Stimulated activated naive CD4-positive, alpha-beta T cell (primary cell): ENCODE measurements at places on chromosomes 3 and 15.

DNA sequence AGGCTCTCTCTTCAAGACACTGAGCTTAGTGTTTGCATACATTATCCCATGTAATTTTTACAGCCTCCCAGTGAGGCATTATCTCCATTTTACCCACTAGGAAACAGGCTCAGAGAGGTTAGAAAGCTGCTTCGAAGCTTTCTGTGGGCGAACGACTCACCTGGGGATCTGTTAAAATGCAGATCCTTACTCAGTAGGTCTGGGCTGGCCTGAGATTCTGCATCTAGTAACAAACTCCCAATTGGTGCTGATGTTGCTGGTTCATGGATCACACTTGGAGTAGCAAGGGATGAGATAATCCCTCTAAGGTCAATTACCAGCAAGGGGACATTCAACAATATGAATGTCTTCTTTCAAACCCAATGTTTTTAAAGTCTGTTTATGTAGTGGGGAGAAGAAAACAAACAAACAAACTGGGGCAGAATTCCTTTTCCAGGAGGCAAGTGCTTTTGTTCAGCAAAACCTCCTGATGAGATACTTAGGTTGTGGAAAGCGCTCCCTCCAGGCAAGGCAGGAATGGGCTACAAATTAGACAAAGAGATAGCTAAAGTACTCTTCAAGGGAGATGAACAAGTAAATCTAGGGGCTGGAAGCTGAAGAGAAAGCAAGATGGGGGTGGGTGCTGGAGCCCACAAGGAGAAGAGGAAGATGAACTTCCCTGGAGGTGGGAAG lies 311.9 kb downstream of the SHQ1 start:
- DNase-seq = no peak

- no peak for DNase-seq
Observed at GRCh38 chr15:83510001-83510400, 62.9 kb downstream of the SH3GL3 start.

- DNase-seq = peak; percentile 26
Observed at GRCh38 chr15:88648357-88649214, 9.8 kb downstream of the ISG20 start.

DNA sequence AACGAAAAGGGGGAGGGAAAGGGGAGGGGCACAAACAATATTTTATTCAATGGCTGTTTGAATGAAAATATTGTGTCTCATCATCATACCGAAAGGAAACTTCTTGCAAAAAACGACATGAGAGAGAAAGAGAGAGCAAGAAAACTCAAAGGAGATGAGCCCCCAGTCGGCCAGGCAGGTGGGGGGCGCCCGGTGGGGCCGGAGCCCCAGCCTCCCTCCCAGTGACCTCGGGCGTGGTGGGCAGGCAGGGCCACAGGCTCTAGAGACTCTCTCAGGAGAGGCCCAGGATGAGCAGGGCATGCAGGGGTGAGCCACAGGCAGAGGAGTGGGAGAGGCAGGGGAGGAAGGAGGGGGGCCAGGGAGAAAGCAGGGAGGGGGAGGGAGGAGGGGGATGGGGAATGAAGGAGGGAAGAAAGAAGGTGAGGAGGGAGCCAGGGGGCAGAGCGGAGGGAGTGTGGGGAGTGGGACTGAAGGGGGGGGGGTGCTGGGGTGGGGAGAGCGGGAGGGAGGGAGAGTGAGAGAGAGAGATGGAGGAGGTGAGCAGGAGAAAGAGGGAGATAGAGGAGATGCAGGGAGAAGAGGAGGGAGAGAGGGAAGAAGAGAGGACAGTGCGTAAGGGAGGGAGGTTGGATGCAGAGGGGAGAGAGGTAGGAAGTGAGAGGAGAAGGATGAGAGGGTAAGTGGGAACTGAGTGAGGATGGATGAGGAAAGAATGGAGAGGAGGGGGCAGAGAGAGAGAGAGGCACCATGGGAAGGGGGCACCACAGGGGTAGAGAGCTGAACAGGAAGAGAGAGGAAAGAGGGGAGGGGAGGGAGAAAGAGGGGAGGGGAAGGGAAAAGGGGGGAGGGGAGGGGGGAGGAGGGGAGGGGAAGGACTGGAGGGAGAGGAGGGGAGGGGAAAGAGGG lies 14.1 kb upstream of the TMEM115 start:
- no peak for DNase-seq

- no peak for DNase-seq
Observed at GRCh38 chr3:139285691-139286090, 58.1 kb upstream of the MRPS22 start.

GRCh38 chr3:129239991-129240390 lies 9.4 kb upstream of the COPG1 start:
- no peak for DNase-seq

- no peak for DNase-seq
Observed at GRCh38 chr3:179268400-179269051, 17.6 kb upstream of the KCNMB3 start.

DNA sequence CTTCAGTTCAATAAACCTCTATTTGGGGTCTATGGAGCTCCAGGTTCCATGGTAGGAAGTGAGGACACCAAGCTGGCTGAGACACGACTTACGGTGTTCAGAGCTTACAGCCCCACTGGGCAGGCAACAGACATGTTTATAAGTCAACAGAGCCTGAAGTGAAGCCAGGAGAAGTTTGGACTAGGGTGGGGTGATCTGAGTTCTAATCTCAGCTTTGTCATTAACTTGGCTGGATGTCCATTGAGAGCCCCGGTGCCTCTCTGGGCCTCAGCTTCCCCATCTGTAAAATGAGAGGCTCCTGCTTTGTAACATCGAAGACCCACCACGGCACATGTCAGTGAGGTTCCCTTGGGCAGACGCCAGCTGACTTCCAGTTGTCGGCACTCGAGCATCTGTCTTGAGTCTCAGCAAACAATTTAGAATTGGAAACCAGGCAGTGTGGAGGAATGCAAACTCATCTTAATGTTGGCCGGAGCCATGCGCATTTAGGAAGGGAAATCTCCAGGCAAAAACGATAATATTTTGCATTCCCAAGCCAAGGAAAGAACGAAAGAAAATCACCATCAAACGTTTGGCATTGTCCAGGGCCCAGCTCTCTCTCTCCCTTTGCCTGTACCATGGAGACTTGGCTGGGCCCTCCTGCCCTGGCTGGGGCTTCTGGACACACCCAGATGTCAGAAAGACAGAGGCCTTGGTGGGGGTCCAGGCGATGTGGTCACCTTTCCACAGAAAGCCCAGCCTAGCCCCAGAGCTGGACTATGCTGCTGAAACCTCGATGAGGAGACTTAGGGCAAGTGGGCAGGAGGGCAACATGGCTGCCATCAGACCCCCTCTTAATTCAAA lies 18.4 kb downstream of the ITGA11 start:
- DNase-seq = no peak

- DNase-seq = peak; percentile 15
Observed at GRCh38 chr15:98776607-98777281, 128.4 kb downstream of the IGF1R start.

DNA sequence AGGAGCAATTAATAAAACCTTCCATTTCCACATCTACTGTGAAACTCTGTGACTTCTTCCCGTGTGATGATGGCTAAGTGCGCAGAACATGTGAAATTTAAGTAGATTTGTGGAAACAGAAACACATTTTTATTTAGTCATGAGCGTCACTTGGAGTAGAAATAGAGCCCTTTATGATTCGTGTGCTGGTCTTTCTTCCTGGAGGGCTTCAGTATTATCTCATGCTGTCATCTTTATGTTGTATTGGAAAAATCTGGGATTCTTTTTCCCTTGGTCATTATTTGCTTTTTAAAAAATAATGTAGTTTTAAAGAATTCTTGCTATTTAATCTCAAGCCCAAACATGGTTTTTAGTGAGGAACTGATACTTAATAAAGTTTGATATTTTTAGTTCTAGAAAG lies 284.0 kb upstream of the CTDSPL start:
- no peak for DNase-seq

- DNase-seq = peak; percentile 59
Observed at GRCh38 chr15:40894681-40895448, 615 bp downstream of the VPS18 start.

DNA sequence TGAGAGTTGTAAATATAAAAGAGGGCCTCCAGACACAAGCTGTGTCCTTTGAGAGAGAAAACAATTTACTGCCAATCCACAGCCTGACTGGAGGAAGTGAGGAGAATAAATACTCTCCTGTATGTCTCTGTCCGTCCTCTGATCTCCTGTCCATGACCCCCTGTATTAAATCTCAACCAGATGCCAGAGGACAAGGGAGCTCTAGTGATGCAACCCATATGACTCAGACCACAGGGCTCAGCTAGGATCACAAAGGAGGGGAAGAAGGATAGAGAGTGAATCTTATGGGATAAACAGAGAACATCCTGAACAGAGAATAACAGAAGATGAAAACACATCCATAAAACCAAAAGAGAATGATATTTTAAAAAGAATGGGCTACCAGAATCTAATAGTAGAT lies 482.6 kb downstream of the PLOD2 start:
- no peak for DNase-seq

GRCh38 chr3:60301142-60301541 lies 950.1 kb downstream of the FHIT start:
- DNase-seq = no peak
